Right forelimb (tissue), 1 donor: ENCODE measurements at places on chromosomes 16 and 17.

DNA sequence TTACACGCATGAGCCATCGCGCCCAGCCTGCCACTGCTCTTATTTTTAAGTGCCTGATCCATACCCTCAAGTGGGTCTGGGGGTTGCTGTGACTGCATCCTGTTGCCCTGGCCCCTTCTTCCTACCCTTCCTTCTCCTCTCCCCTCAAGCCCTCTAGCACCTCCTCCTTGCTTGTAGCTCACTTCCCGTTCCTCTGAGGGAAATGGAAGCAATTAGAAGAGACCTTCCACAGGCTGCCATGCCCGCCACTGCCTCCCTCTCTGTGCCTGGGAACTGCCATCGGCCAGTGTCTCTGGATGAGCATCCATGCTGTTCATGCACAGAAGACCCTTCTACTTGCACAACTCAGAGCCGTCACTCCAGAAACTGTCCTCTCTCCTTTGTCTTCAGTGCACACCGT lies 10.6 kb upstream of the TFAP4 start:
- DNase-seq: no peak

DNA sequence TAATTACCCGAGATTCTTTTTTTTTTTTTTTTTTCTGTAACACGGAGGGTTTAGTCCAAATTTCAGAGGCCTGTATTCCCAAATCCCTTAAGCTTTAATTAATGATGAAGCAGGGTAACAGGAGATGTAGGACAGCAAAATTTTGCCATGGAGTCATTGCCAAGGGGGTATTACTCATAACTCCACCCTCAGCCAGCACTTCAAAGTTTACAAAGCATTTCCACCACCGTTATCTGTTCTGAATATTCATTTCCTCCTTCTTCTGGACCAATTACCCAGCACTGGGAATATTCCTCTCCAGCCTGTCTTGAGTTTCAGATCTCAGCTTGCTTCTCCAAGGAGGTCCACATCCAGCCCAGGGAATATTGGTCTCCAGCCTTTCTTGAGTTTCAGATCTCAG lies 747.5 kb upstream of the EEF2KMT start:
- no peak for DNase-seq

GRCh38 chr16:66903544-66904427 lies 14.9 kb downstream of the CDH16 start:
- DNase-seq: no peak

DNA sequence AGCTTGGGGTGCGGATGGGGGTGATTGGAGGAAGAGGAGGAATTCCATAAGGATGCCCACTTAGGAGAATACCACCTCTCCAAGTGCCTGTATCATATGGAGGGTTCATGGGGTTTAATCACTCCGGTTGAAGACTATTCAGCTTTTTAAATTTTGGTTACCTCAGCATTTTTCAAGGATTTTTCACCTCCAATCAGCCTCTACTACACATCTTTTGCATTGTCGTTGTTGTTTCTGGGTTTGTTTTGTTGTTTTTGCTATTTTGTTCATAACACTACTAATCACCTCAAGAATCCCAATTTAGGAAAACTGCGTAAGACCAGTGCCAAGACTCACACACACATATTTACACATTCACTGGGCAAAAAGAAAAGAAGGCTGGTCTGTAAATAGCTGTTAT lies 619.5 kb upstream of the CDH5 start:
- DNase-seq: no peak
